Stimulated activated CD8-positive, alpha-beta memory T cell treated with anti-CD3 and anti-CD28 coated beads, Interleukin-4, amount 100 ng/mL, for 1 hour (primary cell): ENCODE measurements at places on chromosomes 12 and 14.

DNA sequence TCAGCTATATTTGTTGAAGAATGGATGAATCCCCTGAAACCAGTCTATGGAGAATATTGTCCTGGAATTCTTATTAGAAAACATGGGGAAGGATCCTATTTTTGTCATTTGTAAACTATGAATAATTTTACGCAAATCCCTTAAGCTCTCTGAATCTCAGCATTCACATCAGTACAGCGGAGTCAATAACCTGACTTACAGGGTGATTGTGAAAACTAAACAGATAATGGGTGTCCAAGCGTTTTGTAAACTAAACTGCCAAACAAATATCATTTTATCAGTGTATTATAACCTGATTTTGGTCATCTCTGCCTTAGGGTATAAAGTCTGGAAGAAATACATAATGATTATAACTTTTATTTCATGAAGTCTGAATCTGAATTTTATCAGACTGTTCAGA, 10.0 kb downstream of the ART4 start:
- DNase-seq: no peak

DNA sequence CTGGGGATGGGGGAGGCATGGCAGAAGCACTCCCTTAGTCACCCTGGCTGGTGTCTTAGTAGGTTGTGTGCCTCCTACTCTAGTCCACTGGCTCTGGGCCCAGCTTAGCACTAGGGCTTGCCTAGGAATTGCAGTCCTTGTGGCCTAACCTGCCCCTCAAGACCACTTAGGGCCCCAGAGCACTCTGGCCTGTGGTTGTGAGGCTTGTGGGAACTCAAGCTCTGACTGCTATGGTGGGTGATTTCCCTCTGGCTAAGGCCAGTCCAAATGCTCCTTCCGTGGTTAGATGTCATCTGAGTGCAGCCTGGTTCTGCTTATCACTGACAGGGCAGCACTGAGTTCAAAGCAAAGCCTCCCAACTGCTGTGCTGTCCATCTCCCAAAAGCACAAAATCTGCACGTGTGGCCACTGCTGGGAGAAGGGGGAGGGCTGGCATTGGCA, 20.2 kb downstream of the FGD4 start:
- DNase-seq: no peak

- DNase-seq: no peak
Measured at GRCh38 chr12:68962877-68963855, 30.2 kb upstream of the CPM start.

DNA sequence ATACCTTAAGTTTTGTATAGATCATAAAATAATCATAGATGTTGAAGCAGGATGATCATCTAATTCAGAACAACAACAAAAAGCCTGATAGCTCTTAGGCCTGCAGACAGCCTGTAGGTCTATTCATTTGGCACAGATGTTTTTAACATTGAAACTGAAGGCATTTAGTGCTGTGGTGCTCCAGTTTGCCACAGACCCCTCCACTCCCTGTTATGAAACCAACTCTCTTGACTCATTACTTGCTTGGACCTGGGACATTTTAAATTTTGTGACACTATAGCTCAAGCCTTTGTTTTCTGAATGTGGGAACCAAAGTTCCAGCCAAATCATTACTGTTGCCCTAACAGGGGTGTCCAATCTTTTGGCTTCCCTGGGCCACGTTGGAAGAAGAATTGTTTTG, 9.1 kb downstream of the PRKCH start:
- DNase-seq: no peak

- DNase-seq: no peak
Measured at GRCh38 chr14:104581521-104581920, 2.0 kb downstream of the C14orf180 start.
